ENCODE measurements at places on chromosomes 2 and 18.
A peak's percentile ranks its signal among the peaks of the same experiment; 100 is the strongest.

DNA sequence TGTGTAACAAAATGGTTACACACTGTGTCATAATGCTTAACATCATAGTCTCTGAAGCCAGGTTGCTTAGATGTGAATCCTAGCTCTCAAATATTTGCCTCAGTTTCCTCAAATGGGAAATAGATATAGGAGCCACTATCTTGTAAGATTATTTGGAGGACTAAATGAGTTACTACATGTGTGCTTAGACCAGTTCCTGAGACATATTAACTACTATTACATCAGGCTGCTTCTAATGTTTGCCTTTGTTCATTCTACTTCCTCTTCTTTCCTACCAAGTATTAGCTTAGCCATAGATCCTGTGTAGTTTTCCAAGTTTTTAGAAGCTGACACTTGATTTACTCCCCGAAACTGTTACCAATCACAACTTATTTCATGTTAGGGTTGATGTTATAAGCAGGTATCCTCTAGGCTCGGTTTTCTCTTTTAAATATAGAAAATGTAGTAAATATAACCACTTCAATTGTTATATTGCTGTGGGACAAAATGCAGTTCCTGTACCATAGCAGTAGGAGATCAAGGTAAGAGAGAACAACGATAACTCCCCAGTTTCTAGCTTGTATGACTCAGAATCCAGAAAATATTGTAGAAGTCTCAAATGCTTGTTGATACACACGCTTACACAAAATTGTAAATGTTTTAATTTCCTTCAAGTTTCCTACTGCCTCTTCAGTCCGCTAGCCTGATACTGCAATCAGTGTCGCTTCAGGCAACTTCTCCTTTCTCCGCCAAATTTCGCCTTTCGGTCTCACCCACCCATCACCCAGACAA, 751 bp upstream of the DNAJC10 start:
- DNase-seq: no peak

- DNase-seq: peak; percentile 47
These were observed 1.3 kb upstream of the KCMF1 start for GRCh38 chr2:84969511-84970209.

DNA sequence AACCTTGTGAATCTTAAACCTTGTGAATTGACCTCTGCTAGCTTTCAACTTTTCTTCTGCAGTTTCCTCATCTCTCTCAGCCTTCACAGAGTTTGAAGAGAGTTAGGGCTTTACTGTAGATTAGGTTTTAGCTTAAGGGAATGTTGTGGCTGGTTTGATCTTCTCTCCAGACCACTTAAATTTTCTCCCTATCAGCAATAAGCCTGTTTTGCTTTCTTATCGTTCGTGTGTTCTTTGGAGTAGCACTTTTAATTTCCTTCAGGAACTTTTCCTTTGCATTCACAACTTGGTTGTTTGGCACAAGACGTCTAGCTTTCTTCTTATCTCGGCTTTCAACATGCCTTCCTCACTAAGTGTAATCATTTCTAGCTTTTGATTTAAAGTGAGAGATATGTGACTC, 2.8 kb upstream of the CDCA7 start:
- no peak for DNase-seq

DNA sequence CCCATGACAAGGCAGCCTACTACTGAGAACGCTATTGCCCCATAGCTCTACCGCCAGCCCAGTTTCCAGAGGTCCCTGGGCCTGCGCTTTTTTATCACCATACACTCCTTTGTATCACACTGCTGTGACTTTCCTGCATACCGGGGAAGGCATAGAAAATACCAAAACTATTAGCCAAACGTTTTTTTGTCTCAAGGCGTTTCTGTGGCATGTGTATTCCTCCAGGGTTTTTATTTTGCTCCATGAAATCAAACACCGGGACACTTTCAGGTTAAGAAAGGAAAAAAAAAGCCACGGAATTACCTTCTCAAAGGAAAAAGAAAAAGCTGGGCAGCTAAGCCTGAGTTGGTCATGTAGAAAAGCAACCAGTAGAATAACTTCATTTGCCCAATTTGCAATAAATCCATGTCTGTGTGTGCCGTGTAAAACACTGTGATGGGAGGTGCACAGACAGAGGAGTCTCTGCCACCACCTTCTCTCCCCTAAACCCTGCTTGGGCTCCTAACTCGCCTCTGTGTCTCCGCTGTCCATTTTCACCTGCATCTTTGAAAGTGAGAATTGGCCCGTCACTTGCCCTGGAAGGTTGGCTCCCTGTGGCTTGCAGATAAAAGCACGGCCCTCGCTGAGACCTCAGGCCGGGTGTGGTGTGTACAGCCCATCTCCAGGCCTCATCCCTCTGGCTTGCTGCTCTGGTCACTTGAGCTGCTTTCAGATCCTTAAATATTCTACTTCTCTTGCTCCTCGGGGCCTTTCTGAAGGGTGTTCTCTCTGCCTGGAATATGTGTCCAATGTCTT, 1.7 kb downstream of the AMER3 start:
- no peak for DNase-seq

DNA sequence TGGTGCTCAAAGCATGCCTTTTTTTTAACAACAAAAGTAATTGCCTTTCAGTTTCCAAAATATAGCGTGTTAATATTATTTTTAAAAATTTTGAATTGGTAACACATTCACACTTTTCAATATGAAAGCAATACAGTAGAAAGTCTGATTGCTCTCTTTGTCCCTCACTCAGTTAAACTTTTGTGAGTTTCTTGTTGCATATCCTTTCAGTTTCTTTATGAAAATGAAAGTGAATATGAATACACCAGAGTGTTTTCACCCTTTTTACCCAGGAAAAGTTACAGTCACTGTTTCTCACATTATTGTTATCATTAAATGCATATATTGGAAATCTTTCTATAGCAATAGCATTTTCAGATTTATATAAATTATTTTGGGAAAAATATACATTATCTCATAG, 377.4 kb upstream of the CRIM1 start:
- DNase-seq: no peak

DNA sequence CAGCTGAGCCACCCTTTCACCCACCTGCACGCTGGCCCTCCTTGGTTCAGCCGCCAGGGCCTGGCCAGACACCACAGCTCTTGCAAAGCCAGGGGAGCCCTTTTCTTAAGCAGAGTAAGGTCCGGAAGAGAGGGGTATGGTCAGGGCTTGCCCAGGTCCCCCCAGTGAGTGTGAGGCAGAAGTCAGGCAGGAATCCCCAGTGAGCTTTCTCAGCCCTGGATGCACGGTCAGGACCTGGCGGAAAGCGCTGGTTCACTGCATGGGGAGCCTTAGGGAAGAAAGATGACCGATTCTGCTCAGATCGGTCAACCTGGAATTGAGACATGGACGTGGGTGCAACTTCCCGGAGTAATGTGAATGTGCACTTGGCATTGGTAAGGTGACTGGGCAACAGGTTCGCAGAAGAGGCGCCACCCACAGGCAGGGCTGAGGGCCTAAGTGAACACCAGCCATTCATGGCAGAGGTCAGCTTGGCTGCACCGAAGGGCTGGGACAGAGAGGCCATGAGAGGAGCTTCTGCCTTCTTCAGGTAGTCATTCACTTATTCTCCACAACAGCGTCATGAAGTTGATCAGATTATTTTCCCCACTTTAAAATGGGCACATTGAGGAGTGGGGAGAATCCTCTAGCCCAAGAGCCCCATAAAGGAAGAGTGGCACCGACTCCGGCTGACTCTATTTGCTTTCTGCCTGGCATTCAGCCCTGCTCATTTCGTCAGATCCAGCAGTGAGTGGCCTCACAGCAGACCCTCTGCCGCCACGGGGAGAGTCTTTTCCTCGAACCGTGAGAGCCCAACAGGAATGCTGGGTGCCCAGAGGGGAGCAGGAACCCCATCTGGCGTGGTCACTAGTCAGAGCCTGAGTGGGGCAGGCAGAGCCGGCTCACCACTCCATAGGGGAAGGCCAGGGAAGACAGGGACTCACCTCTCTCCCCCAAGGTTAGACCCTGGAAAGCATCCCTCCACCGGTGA, 35.8 kb downstream of the SCTR start:
- no peak for DNase-seq

DNA sequence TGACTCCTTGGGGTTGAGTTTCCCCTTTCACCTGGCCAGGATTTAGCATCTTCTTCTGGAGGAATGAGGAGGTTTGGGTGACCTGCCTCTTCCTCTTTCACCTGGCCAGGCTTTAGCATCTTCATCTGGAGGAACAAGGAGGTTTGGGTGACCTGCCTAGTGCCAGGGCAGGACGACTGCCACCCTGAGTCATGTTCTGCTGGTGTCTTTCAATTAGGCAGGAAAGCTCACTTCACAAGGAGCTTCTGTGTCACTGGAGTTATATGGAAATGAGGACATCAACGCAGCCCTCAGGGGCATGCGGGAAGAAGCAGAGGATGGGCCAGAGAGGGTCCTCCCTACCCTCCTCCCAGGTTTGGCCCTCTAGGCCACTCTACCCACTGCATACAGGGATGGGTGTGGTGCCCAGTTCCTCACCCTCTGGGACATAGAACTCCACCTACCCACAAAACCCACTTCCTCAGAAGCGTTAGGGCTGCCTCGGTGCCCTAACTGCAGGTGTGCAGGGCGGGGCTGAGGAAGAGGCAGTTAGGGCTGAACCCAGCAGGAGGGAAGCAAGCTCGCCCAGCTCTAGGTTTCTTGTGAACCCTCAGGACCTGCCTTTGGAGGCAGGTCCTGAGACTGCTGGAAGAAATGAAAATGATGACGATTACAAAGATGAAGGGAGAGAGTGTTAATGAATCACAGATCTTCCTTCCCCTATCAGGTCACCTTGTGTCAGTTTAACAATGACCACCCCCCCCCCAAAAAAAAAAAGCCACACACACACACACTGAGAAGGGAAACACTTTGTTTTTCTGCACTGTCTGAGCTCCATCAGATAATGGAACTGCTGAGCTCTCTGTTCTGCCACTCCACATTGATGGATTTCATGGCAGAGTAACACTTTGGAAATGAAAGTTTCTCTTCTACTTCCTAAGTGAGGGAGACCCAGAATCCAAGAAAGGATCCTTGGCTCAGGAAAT, 71.0 kb downstream of the ARL4C start:
- DNase-seq: peak; percentile 86
